Stimulated activated CD8-positive, alpha-beta memory T cell treated with anti-CD3 and anti-CD28 coated beads, Interleukin-2, amount 100 ng/mL, for 48 hours (primary cell): ENCODE measurements at places on chromosomes 12 and 14.

DNA sequence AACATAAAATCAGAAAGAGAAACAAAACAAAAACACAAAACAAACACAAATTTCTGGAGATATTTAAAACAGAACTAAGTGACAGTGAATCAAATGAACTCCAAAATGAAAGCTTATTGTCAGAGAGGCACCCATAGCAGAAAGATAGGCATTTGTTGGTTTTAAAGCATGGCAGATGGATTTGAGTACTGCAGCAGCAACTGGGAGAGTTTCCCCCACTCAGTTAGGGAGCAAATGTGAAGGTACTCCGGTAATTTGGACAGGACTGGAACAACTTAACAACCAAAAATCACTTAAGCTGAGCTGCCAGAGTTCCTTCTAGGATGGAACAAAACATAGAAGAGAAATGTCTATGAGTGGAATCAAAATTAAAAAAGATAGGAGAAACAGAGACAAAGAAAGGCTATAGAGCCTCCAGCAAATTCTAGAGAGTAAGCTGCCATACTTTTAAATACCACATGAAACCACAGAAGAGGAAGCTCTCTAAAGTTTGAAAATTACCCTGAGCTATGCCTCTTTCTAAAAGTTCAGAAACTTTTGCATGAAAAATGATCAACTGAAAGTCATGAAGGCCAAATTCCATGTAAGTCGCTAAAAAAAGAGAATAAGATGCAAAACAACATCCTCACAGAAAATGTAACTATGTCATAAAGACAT is 1248.3 kb upstream of the USP15 start:
- DNase-seq: no peak

DNA sequence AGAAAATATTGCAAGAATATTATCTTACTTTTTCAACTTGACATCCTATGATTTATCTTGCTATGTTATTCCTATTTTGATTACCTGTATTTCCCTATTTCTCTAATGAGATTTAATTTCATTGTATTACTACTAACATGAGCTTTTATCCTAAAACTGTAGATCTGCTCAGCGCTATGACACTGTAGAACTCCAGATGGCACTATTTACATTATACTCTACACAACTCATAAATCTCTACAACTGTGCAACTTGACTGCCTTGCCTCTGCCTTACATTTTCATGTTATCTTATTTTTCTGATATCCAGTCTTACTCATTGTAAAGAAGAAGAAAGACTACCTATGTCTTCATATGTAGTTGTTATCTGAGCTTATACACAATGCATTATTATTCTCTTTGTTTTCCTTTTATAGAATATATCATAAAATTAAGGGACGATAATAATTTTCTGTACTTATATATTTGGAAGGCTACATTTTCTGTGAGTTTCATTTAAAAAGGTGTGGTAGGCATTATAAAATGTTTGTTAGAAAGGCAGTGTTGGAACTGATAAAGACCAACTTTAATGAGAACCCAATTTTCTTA is 24.1 kb downstream of the NUP37 start:
- no peak for DNase-seq

DNA sequence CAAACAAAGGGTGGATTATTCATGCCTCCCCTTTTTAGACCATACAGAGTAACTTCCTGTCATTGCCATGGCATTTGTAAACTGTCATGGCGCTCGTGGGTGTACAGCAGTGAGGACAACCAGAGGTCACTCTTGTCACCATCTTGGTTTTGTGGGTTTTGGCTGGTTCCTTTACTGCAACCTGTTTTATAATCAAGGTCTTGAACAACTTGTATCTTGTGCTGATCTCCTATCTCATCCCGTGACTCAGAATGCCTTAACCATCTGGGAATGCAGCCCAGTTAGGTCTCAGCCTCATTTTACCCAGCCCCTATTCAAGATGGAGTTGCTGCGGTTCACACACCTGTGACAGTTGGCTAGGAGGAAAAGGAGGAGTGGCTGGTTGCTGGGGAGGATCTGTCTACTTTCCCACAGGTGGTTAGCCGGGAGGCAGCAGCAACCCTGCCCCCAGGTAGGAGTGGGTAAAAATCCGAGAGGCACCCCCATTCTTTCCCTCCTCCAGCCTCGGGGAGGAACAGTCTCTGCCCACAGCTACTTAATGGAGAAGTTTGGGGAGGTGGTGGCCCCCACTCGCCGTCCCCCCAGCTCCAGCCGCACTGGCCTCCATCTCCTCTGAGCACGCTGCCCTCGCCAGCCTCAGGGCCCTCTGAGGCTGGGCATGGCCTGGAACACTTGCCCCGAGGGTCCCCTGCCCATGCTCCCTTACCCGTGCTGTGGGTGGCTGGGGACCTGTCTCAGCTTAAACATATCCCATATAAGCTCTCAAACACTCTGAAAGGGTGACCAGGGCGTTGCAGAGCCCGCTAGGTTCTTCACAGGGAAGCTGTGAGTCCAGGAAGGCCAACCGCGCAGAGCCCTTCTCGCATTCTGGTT is 41.7 kb downstream of the SMIM41 start:
- no peak for DNase-seq

GRCh38 chr14:68730348-68730747 is 62.5 kb downstream of the ZFP36L1 start:
- no peak for DNase-seq

DNA sequence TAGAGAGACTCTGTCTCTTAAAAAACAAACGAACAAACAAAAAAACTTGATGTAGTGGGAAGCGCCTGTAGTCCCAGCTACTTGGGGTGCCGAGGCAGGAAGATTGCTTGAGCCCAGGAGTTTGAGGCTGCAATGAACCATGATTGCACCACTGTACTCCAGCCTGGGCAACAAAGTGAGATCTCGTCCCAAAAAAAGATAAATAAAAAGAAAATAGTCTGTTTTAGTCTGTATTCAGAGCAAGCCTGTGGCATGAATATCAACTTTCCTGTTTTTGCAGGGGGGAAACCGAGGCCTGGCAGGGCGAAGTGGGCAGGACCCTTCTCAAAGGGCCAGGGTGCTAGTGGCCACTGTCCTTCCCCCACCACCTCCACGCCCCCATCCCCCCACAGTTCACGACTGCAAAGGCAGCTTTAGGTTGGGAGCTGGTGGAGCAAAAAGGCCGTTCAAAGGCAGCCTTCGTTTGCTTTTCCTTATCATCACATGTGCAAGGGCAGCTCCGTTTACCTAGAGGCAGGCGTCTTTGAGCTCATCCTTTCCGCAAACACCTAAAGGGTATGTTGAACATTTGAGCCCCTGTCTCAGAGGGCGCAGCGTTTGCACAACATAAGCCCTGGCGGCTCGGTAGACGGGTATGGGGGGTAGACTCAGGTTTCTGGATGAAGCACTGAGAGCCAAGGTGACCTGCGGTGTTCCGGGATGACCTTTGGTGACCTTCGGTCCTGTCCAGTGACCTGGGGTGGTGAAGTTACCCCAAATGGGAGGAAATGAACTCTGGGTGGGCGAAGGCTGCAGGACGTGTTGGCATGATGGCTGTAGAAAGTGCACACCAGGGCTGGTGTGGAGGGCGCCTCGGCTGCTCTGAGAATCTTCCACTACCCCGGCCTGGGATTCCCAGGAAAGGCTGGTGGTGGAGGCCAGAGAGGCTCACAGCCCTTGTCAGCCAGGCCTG is 8.7 kb upstream of the MEG3 start:
- DNase-seq: no peak

DNA sequence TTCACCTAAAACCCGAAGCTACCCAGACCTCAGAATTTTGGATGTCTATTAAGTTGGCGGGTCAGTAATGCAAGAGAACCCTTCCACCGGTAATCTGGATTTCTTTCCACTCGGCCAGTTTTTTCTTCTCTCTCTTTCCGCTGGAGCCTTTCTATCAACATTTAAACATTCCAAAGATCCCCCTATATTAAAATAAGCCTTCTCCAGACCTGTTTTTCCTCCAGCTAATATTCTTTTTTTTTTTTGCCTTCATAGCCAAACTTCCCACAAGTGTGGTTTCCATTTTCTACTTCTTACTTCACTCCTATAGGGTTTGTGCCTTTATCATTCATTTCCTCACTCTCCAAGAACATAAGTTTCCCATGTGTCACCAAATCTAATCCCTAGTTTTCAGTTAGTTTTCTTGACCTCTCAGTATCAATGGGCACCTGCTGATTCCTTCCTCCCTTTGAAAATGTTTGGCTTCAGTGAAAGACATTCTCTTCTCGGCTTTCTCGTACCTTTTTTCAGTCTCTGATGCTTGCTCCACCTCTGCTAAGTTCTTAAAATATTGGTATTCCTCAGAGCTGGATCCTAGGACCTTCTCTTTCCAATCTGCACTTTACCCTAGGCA is 583 bp upstream of the SDR39U1 start:
- no peak for DNase-seq

DNA sequence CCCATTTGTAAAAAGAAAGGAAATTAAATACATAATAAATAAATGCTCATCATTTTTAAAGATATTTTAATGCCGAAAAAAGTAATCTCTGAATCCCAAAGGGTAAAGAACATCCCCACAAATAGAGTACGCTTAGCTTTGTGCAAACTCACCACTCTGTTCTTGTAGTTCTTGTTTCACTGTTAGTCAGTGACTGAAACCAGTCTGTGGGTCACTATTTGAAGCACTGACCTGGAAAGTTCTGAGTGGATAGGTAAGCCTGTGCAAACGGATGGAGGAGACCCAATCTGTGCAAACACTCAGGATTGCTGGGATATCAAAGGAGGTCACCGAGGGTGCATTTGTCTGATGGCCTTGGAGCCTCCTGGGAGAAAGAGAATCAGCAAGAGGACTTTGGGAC is 68.1 kb upstream of the TSPAN11 start:
- DNase-seq: no peak

- DNase-seq: no peak
Measured at GRCh38 chr12:98973395-98973794, 328.3 kb downstream of the APAF1 start.

DNA sequence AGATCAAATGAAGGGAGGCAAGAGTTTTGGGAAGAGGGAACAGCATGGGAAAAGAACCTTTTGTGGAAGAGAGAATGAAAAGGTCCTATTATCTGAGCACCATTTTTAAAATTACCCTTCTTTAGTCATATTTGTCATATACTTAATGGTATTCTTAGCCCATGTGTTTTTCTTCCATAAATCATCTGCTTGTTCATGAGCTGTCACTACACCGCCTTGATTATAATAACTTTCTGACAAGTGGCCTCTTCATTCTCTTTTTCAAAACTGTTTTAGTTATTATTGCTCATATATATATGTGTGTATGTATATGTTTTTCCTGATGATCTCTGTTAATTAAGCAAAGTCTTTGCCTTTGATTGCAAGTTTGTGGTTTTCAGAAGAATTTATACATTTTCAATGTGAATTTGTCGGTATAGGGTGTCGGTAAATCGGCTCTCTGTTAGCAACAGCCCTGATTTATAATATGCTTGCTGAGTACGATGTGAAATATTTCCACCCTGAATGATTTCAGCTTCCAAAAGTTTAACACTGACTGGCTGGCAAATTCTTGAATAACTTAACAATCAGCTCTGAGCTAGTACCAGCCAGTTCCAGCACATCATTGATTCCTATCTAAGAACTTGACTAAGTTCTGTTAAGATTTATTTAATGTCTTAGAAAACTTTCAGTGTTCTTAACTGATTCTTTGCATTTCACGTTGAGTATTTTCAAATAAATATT is 49.2 kb downstream of the GUCY2C start:
- DNase-seq: no peak

DNA sequence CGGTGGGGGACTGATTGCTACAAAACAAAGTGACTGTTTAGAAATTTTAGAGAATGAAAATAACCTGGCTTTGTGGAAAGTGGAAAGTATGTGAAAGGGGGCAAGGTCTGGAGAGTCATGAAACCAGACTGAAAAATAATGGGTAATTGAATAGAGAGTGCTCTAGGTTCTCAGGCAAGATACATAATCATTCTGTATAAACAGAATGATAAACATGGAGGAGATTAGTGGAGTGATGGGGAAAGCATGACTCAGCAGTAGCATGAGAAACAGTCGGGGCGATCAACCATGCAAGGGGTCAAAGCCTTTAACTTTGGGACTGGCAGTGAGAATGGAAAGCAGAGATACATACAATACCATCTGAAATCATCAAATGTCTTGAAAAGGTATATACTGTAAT is 332.5 kb downstream of the CCER1 start:
- DNase-seq: no peak

DNA sequence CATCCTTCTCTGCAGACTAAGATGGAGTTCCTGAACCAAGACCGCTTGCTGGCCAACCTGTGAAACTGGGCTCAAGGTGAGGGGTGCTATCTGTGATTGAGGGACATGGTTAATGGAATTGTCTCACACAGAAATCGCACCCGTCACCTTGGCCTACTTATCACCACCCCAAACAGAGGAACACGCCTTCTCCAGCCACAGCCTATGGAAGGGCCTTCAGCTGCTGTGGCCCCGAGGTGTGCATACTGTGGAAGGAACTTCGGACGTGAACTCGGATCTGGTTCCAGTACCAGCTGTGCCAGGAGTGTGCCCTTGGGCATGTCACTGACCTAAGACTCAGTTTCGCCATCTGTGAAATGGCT is 44.4 kb downstream of the EVL start:
- DNase-seq: no peak

DNA sequence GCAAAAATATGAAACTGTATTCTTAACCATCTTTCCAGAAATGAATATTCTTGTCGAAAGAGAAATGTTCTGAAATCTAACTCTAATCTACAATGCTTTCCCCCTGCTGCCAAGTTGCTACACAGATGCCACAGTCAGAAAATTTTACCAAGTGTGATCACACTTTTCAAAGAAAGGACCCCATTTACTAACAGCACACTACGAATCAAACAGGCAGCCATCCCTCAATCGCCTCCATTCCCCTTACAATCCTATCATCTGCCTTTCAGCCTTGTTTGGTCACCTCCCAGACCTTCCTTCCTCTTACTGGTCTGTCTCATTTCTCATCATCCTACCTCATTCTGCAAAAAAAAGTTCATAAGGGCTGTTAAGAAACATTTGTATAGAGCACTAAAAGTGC is 190.1 kb downstream of the MED13L start:
- no peak for DNase-seq

DNA sequence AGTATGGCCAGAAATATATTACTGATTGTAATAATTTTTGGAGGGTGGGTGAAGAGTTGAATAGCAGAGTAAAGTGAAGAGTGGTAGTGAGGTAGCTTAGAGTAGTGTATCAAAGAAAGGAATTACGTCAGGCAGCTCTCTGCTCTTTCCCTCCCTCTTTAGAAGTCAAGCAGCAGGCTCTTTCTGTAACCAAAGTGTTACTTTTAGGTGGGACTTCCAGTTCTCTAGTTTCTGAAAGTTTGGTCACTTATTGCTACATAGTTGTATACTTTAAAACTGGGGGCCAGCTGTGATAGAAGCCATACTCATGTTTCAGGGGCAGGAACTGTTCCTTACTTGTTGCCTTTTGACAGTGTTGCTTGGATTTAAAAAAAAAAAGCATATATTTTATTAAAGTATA is 30.6 kb downstream of the ATF7IP start:
- no peak for DNase-seq

- DNase-seq: no peak
Measured at GRCh38 chr14:81831128-81831820, 297.6 kb upstream of the SEL1L start.

DNA sequence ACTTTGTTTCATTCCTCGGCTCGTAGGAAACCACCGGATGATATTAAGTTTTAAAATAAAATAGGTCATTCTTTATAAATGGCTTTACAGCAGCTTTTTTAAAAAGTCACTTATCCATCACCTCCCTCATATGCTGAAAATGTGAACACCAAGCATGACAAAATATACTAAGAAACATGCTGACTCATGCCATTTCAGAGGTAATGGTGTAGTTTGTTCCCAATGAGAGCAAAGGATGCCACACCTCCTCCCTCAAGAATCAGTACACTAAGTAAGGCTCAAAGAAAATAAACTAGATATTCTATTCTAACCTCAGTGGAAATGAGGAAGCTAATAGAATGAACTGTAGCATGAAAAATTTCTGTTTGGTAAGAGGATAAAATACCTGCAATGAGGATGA is 5.5 kb upstream of the DIO2 start:
- no peak for DNase-seq
